Tongue (tissue), 3 donors: ENCODE measurements at places on chromosomes 7 and 10.

GRCh38 chr7:101678658-101679057 is 49.6 kb upstream of the MYL10 start:
- DNase-seq = no peak

DNA sequence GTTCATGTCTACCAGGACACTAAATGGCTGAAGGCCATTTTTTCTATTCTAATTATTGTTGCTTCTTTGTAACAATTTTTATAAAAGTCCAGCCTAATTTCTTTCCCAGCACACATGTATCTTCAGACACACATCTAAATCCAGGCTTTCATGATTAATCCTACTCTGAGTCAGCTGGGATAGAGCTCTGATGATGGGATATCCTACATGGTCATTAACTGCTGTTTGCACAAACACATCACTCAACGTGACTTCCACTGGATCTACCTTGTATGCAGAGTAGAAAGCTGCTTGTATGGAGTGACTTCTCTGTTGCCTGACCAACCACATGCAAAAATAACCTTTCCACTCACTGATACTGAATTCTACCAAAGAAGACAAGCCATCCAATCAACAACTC is 260.9 kb downstream of the AHR start:
- DNase-seq = peak; percentile 21

DNA sequence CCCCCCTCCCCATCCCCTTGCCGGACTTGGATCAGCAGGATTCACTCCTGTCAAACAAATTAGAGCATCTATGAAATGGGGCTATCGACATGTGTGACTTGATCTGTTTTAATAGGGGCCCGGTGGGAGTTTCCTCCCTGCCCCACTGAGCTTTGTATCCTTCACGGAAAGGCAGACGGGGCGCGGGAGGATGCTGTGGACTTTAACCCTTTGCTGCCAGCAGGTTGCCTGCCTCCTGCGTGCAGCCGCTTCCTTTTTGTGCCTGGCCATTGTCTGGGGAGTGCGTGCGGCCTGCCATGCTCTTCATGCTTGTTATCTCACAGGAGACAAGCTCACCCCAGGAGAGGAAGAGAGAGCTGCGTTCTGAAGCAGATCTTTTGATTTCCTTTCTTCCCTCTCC is 512.8 kb upstream of the GALNT17 start:
- DNase-seq = no peak

- no peak for DNase-seq
Observed at GRCh38 chr10:660413-660969, 29.0 kb downstream of the DIP2C start.

DNA sequence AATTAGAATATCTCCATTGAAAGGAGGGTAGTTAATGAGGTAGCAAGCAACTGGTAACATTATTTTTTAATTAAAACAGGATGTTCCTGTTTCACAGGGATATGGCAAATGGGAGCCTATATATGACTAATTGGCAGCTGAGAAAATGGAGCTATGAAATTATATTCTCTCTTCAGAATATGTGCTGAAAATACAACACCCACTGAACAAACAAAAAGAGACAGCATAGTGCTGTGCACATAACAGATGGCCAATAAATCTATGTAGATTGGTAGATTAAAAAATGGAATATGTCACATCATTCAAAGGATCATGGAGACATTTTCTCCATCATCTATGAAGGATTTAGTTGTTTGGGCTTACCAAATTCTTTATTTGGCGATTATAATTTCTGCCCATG is 362.0 kb downstream of the GPR37 start:
- DNase-seq = no peak

- no peak for DNase-seq
Observed at GRCh38 chr10:8026349-8027259, 27.9 kb upstream of the GATA3 start.

DNA sequence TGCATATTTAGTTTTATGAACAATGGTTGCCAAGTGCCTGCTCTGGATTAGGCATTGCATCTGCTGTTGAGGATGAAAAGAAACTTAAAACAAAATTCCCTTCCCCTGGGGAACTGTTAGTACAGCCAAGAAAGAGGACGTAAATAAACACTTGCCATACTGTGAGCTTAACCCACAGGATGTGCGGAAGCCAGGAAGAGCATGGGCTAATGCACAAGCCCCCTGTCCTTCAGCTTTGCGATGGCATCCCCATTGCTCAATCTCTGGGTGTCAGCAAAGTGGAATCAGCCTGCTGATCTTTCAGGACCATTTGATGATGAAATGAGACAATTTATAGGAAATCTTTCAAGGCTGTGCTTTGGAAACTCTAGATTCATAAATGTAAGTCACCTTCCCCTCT is 399.9 kb upstream of the IGFBP3 start:
- DNase-seq = no peak

DNA sequence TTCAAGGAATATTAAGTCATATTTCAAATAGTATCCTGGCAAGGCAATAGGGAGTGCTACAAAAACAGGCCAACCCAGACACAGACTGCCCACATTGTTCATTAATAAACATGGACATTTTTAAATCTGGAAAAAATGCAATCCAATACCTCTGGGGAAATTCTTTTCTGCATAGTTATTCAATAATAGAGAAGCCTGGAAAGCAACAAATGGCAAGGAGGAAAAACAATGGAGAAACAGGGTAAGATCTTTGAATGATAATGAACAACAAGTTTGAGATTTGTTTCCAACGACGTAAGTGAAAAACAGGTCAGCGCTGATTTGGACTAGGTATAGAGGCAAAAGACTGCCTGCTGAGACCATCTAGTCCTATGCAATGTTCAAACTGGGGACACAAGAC is 44.7 kb upstream of the ZNF800 start:
- DNase-seq = no peak
